ENCODE measurements at places on chromosomes 1 and 21.
A peak's percentile ranks its signal among the peaks of the same experiment; 100 is the strongest.

DNA sequence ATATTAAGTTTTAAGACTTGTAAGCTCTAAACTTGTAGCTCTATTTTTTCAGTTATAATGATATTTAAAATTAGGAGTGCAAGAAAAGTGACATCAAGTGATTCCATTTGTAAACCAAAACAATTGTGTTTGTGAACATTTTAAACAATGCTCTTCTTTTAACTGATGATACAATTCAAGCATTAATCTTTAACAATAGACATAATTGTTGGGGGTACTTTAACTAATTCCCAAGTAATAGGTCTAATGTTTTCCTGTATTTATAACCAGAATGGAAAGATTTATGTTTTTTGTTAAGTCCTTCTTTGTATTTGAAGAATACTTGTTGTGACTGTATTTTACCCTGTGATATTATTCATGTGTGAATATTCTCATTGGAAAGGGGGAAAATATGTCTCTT is 6.8 kb downstream of the ATG4C start:
- DNase-seq, result no peak

- no peak for DNase-seq
Observed at GRCh38 chr1:232743999-232744398, 61.2 kb upstream of the MAP10 start.

DNA sequence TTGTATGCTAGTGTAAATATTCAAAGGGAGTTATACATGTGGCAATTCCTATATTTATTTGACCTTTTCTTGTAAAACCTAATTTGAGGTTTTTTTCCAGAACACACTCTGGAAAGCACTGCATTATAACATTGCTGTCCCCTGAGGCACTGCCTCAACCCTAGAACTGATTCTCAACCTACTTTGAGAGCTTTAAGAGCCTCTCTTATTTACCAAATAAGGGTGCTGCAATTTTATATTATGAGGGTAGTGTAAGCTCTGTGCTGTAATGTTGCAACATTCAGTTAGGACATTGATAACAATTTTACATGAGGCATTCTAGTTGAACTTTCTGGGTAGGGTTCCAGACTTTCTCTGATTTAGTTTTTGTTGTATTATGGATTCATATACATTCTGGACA is 302.2 kb upstream of the DEPDC1 start:
- no peak for DNase-seq

DNA sequence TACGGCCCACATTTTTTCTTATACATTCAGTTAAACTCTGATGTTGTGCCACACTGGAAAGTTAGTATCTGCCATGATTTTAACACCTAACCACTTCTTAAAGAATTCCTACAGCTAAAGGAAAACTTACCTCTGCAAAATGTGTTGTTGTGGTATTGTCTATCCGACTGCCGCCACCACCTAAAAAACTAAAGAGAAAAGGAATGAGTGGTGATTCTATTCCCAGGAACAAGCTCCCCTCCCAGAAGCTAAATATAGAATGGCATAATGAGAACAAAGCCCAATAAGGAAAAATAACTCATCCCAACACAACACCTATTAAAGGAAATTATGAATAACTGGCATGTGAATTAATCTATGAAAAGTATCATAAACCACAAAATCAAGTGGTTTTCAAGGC is 39.5 kb downstream of the RNF115 start:
- DNase-seq, result no peak

DNA sequence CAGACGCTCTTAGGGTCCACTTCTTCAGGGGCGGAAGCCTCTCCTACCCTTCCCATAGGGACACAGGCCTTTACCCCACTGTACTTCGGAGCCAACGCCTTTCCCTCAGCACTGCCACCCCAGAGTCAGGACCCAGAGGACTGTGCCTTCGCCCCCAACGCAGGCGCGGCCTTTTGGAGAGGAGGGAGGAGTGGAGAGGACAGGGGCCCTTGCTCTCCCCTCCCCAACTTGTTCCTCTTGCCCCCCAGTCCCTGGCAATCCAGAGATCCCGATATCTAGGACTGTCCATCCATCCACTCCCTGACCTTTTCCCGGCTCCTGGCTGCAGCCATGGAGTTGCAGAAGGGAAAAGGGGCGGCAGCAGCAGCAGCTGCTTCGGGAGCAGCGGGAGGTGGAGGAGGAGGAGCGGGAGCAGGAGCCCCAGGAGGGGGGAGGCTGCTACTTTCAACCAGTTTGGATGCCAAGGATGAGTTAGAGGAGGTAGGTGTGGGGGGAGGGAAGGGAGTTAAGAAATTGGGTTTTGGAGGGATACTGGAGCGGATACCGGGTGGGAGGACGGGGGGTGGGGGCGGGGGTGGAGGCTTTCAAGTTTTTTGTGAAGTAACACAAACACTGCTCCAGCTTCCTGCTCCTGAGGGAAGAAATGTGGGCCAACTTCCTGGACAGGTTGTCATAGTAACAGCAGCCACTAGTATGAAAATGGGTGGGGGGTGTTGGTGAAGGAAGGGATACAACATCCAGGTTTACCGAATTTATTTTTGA is 636 bp downstream of the INTS3 start:
- peak; percentile 62 for DNase-seq
